ENCODE measurements at places on chromosomes 2 and 18. TPM values are rescaled to one million over a fixed set of nuclear protein-coding genes. Genes with fewer than 3 reads are reported as not detected.

GRCh38 chr18:23752796-23753195, 63.5 kb downstream of the LAMA3 start:
- DNase-seq, result no peak

DNA sequence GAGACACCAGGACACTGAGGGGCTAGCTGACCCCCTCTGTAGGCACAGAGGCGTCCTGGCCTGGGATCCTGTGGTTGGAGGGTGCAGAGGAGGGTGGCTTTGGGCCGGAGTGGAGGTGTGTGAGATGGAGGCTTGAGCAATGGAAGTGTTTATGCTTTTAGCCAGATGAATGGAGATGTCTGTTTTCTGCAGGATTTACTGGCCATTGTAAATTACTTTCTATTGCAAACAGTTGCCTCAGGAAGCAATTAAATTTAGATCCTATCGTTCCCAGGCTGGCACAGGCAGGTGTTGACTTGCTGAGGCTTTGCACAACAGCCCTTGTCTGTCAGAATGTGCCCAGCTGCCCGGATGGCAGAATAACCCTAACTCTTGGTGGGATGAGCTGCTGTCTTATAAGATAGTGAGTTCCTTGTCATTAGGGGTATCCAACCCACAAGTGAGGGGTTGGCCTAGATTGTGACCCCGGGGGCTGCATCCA, 1.8 kb upstream of the ARID5A start:
- no peak for DNase-seq

- no peak for DNase-seq
Observed at GRCh38 chr2:150606380-150607060, 119.1 kb upstream of the RND3 start.

DNA sequence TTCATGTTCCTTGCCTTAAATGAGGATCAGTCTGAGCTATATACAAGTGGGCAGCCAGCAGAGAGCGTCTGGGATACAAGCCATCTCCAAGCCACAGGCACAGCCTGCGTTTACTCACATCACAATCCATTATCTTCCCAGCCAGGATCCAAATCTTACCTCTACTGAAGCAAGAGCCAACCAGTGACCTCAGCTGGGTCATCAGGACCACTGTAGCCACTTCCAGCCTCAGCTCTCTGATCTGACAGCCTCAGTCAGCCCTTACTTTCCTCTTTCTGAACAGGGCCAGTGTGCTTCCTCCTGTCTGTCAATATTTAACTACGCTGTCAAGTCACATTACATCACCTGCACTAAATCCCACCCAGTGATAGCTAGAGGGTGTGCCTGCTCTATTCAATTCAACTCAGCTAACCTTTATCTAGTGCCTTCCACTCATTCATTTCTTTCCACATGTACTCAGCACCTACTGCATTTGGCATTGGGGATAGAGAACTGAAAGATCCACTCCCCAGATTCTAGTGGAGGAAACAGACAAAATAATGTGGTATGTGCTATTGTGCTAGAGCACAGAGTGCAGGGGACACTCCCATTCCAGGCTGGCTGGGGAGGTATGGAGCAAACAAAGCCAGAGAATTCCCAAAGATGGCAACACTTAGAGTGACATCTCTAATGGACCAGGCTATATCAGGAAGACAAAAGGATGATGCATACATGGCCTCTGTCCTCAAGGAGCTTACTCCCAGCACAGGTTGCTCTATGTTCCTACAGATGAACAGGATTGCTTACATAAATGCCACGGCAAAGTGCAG, 146.5 kb downstream of the NCKAP5 start:
- no peak for DNase-seq

DNA sequence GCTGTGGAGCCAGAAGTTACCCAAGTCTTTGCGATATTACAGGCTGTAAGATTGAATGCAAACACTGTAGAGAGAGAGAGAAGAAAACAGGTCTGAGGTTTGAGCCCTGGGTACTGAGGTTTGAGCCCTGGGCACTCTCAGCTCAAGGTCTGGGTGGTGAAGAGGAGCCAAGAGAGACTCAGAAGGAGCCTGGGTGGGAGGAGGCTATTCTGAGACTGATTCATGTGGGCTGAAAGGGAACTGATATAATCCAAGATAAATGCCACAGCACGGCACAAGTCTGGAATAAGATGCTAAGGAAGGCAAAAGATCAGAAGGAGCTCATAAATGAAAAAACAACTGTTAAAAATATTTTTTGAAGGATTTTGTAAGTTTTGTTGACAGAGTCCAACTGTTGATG, 407.6 kb upstream of the HS6ST1 start:
- DNase-seq, result no peak

DNA sequence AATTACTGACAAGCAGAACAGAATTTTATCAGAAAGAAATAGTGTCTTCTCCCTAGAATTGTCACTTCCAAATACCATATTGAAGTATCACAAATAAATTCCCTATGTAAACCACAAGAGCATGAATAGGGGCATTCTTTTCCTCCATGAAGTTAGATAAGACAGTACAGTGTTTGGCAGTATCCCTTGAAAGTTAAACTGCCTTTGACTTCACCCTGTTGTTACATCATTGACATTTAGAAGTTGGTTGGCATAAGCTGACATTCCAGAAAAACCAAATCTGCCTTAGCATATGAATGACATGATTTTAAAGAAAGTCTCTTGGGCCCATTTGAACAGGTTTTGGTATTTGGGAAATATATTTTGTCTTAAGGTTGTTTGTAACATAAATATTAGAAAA, 50.2 kb upstream of the OSR1 start:
- no peak for DNase-seq

DNA sequence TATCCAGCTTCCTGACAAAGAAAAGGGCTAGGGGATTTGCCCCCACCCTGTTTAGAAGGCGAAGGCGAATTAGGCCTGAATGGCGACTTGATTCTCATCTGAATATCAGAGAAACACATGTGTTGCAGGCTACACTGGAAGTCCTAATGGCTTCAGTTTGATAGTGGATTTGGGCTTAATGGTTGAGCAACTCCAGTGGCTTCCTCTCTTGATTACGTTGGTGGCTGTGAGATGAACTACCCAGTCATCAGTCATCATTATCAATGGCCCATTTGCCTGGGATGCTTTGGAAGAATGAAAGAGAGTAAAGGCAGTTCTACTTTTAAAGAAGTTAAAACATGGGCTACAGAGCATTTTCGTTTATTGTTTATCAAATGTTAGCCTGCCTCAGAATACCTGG, 60.9 kb upstream of the IL1R1 start:
- DNase-seq, result no peak

- DNase-seq, result no peak
Observed at GRCh38 chr18:63078471-63078870, 241.1 kb downstream of the BCL2 start.

GRCh38 chr2:217218269-217219163, 358.7 kb upstream of the TNP1 start:
- DNase-seq, result no peak

GRCh38 chr18:54210463-54210862, 14.0 kb downstream of the MBD2 start:
- DNase-seq, result no peak

DNA sequence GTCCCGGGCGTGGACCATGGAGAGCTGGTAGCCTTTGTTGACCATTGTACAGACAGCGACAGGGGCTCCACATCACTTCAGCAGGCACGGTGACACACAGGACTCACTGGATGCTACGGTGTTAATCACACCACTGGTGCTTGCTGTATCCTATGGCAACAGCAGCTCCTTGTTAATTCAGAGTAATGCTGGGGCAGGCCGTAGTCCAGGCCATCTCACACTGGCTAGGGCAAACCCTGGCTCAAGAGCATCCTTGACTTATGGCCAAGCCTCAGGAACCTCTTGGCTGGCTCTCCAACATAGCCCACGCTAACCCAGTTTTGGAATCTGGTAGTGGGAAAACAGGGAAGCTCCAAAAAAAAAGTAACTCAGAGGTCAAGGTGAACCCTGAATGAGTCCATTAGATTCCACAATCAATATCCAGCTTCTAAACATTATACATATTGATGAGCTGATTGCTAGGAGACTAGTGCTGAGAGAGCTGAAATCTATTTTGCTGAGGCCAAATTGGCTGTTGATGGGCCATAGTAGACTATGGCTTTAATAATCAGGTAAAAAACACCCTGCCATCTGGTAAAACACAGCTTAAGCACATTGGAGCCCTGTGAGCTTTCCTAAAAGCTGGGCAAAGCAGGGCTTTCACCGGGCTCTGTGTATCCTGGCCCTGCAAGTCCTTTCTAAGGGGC, 253.6 kb downstream of the PRKCE start:
- no peak for DNase-seq

DNA sequence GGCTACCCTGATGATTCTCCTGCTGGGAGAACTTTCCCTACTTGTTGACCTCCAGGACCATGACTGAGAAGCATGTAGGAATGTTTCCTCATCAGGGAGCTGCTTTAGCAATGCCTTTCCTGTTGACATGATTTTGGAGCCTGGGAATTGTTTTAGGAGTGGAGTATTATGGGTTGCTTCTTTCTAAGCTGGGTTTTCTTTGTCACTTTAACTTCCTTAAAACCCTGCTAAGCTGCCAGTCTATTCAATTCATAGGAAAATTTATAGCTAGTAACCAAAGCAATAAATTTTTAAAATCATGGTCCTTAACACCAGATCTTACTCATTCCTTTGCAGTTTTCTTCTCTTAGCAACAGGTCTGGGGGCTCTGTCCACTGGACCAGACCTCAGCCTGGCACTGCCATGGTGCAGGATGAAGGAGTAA, 125.6 kb upstream of the TACR1 start:
- no peak for DNase-seq

- DNase-seq, result no peak
Observed at GRCh38 chr2:150595803-150596470, 108.5 kb upstream of the RND3 start.

- no peak for DNase-seq
Observed at GRCh38 chr18:58267493-58267892, 223.5 kb downstream of the NEDD4L start.

DNA sequence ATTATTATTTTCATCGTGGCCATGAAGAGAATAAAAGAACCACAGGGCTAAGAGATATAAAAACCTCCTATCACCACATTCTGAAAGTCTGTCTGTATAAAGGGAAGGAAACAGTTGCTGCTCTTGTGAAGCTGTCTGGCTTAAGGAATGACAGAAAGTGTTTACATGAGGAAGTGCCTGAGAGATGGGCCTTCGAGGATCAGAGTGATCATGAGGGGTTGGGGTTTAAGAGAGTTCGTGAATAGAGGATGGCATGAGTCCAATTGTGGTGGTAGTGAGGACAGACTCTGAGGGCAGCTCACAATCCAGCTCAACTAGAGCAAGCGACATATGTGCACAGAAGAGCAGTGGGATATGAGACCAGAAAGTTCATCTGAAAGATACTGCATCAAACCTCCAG, 65.8 kb upstream of the PIEZO2 start:
- no peak for DNase-seq

DNA sequence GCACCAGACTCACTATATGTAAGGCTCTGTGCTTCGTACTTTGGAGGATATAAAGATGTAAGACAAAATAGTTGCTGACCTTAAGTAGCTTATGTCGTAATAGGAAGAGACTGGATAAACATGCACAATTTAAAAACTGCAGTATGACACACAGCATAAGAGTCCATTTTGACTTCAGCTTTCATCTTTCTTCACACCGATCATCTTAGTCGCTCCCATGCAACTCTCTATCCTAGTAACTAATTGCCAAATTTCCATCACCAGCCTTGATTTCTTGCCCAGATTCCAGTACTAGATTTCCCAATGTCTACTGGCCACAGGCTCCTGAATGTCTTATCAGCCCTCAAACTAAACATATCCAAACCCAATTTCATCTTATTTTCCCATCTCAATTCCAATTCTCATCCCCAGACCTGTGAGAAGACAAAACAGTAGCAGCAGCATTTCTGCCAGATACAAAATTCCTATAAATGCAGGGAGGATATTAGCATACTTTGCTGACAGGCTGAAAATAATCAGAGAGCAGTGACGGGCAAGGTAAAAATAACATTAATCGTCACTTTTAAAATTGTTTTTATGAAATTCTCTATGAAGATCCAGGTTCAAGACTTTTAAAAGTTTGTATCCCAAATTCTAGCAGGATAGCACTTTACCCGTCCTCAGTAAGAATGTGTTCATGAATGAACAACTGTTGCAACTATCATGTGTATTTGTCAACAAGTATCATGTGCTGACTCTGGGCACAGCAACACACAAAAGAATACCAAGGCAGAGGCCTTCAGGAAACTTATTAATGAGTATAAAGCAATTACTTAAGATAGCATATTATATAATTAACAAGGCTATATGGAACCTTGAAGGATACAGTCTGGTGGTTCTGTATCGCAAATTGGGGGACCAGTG, 42.2 kb downstream of the KIDINS220 start:
- no peak for DNase-seq

DNA sequence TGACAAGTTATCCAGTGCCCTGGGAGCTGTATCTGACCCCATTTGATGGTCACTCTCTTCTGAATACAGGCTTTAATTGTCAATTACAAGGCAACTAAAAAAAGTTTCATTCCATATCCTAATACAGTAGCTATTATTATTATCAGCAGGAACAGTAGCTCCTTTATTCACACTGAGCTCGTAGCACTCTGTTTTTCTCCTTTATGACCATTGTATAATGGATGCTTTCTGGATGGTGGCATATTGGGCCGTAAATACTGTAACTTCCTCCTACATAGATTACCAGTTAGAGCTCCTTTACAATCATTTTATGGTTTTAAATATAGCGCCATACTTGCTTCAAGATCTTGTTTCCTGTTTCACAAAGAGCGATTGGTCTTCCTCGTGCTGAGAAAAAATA, 1040.3 kb downstream of the TSN start:
- no peak for DNase-seq

- no peak for DNase-seq
Observed at GRCh38 chr2:28446531-28446930, 49.3 kb upstream of the PLB1 start.

DNA sequence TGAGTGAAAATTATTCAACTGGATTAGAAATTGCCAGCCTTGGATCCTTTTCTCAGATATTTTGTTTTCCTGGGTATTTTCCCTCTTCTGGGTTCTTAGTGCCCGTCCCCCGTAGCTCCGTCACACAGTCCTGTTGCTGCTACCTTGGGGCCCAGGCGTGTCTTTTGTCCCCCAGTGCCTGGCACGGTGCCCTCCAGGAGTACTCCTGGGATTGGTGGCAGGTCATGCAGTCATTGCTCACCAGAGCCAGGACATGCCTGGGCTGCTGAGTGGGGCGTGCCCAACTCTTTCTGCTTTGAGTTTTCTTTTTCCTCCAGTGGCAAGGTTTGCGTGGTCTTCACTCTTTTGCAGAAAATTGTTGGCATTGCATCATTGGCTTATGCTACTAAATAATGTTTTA, 275.2 kb downstream of the AGAP1 start:
- DNase-seq, result no peak

Gene DCDC2C
- total RNA-seq, result not detected

Gene ITGB6
- total RNA-seq, result 0.07 TPM

Gene MPP4
- 9.0 TPM for total RNA-seq

Gene TUBA3D
- total RNA-seq, result not detected

Gene ETAA1
- total RNA-seq, result 13.7 TPM

Gene UGT1A4
- not detected for total RNA-seq

Measured in pulmonary artery endothelial cell (primary cell).